NCI-H226 (cell line): ENCODE measurements at places on chromosomes 7 and 10.
A peak's percentile ranks its signal among the peaks of the same experiment; 100 is the strongest.

GRCh38 chr7:111104710-111105109 is 13.8 kb downstream of the LRRN3 start:
- DNase-seq: no peak

GRCh38 chr10:112658900-112659638 is 212.1 kb downstream of the VTI1A start:
- DNase-seq: no peak

GRCh38 chr7:37050801-37051200 is 326.5 kb upstream of the AOAH start:
- DNase-seq: no peak

DNA sequence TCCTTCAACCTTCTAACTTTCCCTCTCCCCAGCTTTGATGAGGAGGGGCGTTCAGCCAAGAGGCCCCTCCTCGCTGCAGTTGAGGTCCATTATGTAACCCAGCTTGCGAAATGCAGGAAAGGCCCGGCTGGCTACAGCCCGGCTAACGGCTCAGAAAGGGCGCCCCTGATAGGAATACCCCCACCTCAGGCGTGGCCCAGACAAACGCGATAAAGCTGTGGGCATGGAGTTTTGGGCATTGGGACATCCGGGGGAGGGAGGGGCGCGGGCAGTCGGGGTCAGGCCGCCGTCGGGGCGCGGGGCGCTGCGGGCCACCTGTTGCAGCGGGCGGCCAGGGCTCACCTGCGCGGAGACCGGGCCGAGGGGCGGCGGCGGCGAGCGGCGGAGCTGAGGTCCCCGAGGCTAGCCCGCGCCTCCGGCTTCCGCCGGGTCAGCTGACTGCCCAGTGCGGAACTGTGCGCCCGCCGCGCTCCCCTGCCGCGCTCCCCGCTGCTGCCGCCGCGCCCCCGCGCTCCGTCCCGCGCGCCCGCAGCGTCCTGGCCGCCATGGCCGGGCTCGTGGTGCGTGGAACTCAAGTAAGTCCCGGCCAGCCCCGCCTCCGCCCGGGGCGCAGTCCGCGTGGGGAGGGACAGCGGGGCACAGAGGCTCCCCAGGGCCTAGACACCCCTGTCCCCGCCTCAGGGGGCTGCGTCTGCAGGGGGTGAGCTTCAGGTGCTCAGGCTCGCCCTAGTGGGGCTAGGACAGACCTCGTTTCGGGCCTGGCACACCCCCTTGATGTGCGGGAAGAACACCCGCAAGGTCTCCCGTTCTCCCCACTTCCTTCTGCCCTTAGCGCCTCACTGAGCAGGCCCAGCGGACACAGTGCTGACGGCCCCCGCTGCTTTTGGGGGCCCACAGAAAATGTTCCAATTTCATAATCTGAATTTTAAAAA is at the start of gene LRMDA:
Gene LRMDA, plus strand, starts transcription at position 445 of the 932 bp plus-strand sequence.
- DNase-seq: peak; percentile 82

- DNase-seq: no peak
Measured at GRCh38 chr10:123514996-123515395, 151.2 kb upstream of the GPR26 start.

- DNase-seq: no peak
Measured at GRCh38 chr10:75074711-75075445, 36.6 kb upstream of the SAMD8 start.

DNA sequence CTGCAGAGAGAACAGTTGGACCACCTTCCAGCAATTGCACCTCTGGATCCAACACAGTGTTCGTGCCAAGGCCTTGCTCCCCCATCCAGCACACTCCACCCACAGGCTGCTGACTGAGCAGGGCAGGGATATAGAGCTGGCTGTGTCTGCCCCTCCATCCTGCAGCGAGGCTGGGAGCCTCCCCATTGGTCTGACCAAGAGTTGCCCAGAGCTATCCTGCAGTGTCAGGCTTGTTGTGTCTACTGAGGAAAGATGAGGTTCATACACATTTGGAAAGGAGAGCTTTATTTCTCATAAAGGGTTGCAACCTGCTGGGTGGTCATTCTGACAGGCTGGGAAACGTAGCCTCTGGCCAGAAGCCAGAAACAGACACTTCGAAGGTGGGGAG is 27.1 kb downstream of the PRF1 start:
- peak; percentile 69 for DNase-seq

- no peak for DNase-seq
Measured at GRCh38 chr7:1531263-1531978, 919 bp downstream of the MAFK start.

- DNase-seq: no peak
Measured at GRCh38 chr10:73244866-73245477, 2.1 kb downstream of the DNAJC9 start.

DNA sequence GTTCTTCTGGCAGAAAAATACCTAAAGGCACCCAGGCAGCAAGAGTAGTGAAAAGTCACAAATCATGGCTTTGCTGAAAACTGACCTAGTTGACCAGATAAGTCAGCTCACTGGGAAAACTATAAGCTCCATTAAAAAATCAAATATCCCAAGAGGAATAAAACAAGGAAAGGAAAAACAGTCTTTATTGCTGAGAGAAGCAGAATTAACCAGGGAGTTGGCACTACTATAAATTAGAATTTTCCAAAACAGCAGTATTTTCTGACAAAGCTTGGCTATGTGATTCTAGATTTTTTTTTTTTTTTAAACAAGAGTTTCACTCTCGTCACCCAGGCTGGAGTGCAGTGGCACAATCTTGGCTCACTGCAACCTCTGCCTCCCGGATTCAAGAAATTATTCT is 12.6 kb downstream of the CCDC172 start:
- no peak for DNase-seq

GRCh38 chr10:43284341-43284910 is 17.6 kb upstream of the RASGEF1A start:
- DNase-seq: no peak

- DNase-seq: no peak
Measured at GRCh38 chr10:48470893-48471805, 133.7 kb downstream of the ARHGAP22 start.
